ENCODE measurements at places on chromosomes 1 and 21.

DNA sequence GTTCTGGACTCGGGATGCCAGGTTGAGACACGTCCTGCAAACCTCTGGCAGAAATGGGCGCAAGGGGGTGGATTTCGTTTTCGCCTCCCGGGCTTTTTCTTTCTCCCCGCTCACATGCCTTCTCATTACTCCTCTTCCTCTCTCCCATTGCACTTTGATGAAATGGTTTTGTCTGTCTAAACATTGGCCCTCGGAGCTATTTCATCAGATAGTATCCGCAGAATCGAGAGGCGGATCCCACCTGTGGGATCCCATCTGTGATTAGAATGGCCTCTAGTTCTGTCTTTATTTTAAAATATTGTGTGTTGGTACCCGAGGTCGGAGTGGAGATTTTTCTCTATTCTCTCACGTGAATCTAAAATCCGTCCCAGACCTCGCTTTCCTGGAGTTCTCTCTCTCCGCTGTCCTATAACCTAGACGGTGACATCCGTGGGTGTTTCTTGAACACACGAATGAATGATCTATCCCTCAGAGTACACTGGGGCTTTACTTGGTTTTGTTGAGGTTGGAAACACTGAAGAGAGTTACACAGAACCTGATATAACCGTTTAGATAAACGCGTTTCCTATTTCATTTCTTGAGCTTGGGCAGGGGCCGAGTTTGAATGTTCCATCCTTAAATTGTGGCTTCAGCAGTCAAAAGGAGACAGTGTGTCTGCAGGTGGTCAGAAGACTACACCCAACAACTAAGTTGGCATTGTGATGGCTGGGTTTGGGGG, 2.0 kb downstream of the EDARADD start:
- DNase-seq, result no peak

GRCh38 chr1:98924977-98925376, 79.7 kb downstream of the PLPPR5 start:
- DNase-seq, result no peak

GRCh38 chr1:53279296-53280200, 41.2 kb upstream of the MAGOH start:
- DNase-seq, result no peak

DNA sequence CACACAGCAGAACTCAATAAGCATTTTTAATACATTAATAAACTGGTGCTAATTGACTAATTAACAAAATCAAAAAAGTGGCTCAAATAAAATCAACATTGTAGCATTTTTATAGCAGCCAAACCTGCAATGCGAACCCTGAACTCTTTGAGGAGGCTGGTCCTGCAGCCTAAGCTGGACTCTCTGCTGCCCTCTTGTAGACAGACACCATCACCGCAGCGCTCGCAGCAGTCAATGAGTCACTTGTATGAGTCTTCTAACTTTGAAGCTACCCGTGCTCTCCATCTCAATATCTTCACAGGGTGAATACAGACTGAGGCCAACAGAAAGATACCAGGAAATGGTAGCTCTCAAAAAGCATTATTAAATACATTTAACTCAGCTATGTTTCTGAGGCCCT, 9.7 kb upstream of the KRTAP7-1 start:
- peak; percentile 21 for DNase-seq

GRCh38 chr1:99818063-99818699, 32.0 kb upstream of the AGL start:
- no peak for DNase-seq

- DNase-seq, result no peak
Observed at GRCh38 chr1:244941121-244941520, 76.8 kb upstream of the HNRNPU start.

- no peak for DNase-seq
Observed at GRCh38 chr1:103177108-103177775, 68.9 kb upstream of the COL11A1 start.

DNA sequence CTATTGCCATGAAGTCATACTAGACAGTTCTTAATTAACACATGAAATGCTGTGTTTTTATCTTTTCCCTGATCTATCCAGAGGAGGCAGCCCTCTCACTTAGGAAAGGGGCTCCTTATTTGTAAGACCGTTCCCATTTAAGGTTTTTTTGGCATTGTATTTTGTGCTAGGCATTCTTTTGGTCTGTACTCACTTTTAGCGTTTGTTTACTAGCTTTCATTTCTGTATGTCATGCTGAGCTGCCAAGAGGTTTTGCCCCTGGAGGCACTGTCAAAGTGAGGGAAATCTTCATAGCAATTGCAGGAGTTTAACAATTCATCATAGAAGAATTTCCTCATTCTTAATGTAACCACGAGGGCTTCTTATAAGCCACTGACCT, 59.5 kb downstream of the MTR start:
- no peak for DNase-seq

DNA sequence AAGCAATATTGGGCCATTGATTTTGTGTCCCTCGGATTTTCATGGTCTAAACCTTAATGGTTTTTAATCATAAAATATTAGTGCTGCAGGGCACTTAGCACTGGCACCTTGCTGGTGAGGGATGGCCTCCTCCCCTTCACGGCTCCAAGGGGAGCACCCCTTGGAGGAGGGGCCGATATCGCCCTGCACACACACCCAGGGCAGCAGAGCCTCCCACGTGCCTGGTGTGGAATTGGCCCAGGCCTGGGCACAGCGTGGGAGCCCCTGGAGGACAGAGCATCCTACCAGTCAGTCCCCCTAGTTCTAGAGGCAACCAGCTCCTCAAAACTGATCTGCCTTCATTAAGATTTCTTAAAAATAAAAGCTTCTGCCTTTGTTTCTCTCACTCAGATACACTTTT, 90.7 kb upstream of the CSF3R start:
- no peak for DNase-seq

- DNase-seq, result no peak
Observed at GRCh38 chr1:2986549-2987305, 34.5 kb upstream of the ACTRT2 start.

DNA sequence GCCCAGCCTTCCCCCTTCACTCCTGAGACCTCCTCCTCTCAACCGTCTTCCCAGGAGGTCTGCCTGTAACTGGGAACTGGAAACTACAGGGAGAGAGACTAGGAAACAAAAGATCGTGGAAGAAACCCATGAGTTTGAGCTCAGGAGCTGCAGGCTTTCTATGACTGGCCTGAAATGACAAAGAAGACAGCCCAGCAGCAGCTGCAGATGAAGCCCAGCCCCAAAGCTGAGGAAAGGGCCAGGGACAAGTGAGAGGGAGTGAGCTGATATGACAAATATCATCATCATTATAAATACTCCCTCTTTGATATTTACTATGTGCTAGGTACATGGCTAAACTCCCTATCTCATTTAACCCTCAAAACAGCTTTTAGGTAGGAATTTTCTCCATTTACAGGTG, 142.6 kb upstream of the CTTNBP2NL start:
- DNase-seq, result no peak

DNA sequence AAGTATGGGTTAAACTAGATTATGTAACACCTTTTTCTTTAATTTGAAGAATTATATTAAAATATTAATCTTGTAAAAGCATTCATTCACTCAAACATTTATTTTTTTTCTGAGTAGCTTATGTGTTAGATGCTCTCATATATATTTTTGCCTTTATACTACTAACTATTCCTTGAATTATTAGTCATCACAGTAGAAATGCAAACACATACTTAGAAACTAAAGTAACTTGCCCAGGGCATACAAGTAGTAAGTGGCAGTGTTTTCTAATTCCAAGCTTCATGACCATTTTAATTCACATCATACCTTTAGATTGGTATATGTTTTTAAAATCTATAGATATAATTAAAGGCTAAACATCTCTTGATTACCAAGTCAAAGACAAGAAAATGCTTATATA, 1271.0 kb downstream of the BRINP3 start:
- no peak for DNase-seq

DNA sequence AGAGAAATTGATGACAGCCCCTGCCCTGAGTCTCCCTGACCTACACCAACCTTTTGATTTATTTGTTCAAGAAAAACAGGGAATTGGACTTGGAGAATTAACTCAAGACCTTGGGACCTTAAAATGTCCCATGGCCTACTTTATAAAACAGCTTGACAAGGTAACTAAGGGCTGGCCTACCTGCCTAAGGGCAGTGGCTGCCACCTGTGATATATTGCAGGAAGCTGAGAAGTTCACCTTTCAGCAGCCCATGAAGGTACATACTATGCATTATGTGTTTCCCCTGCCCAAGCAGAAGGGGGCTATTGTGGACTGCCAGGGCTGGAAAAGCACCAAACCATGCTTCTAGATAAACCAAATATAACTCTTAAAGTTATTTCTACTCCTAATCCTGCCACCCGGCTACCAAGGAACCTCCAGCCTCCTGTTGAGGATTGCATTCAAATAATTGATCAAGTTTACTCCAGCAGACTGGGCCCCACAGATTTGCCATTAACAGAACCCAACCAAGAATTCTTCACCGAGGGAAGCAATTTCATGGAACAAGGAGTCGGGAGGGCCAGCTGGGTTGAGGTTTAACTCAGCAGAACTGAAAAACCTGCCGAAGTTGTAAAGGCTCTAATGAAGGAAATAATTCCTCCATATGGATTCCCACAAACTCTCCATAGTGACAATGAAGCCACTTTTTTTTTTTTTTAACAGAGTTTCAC, 28.2 kb downstream of the LACTBL1 start:
- DNase-seq, result no peak

- DNase-seq, result no peak
Observed at GRCh38 chr1:18146886-18147285, 39.3 kb downstream of the IGSF21 start.

Data from stimulated activated CD4-positive, alpha-beta T cell treated with anti-CD3 and anti-CD28 coated beads, Interleukin-4, amount 100 ng/mL, for 4 hours (primary cell).